CD4-positive, alpha-beta T cell treated with Interleukin-1 beta for 1 hour (primary cell): ENCODE measurements at places on chromosomes 11 and 22.

DNA sequence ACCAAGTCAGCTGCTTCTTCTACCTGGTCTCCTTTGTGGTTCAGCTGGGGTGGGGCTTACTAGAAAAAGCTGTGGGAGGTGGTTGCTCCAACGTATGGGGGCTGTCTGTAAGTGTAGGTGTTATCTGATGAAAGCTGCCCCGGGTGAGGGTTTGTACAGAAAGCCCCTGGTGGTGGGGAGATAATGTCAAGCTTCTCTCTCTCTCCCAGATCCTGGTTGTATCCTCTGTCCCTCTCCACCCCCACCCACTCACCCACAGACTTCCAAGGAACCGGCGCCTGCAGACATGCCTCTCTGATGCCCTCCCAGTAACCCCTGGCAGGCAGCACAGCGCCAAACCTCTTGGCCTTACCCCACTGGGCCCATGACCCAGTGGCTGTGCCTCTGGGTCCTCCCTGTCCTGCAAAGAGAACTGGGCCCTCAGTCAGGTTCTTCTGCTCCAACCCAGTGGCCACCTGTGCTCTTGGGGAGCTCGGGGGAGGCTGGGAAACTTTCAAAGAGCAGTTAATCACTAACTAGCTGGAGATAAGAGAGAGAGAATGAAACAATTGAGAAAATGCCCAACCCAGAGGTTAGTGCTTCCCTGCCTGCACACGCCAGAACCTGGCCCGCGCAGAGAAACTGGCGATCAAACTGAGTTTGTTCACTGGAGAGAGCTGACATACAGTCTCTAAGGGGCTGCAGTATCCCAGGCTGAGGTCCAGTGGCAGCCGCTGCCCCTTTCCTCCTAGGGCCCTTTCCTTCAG, 20.4 kb upstream of the EHF start:
- DNase-seq: no peak

DNA sequence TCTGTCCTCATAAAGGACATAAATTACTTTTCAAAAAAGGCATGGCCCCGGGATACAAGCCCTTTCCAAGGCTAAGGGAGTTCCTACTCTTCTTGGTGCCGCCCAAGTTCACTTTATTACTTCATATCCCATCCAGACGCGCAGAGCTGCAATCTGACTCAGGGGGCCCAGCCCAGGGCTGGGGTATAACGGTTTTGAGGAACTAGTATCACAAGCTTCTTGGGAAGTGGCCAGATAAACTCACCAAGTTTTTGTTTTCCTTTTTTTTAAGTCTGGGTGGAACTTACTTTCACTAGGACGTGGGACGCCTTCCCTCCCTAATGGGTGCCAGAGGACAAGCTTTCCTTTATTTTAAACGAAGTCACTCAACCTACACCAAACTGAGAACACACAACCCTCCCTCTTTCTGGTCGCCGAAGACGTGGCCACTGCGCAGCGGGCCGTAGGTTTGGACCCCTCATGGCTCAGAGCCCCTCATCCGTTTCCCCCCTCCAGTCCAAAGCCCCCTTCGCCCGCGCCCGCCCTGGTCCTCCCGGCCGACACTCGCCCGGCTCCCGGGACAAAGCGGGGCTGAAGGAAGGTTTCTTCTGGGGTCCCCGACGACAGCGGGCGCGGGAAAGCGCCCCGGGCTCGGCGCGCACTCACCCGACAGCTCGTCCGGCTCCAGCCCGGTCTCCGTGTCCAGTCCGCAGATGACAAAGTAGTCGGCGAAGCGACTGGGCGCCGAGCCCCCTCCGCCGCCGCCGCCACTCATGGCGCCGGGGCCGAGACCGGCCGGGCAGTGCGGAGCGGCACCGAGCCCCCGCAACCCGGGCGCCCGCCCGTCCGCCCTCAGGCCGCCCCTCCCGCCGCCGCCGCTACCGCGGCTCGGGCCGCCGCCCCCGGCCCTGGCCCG, 587 bp downstream of the DENND5A start:
- peak; percentile 78 for DNase-seq

GRCh38 chr22:36430863-36431262, 43.1 kb upstream of the MYH9 start:
- DNase-seq: no peak

DNA sequence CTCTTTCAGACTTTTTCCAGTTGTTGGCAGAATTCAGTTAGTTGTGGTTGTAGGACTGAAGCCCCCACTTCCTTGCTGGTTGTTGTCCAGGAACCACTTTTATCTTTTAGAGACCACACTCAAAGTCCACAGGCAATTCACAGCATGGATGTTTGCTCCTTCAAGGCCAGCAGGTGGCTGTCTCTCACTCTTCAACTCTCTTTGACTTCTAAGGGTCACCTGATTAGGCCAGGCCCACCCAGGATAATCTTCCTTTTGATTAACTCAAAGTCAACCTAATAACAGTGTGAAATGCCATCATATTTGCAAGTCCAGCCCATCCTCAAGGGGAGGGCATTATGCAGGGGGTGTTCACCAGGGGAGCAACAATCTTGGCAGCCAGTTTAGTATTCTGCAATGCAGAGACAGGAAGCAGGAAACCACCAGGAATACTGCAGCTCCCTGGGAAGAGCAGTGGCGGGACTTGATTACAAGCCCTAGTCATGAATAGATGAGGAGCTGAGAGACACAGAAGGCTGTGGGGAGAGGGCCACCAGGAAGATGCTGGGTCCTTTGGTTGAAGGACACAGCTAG, 52.4 kb downstream of the LRRC74B start:
- DNase-seq: no peak

GRCh38 chr22:27885977-27886842, 32.8 kb downstream of the PITPNB start:
- DNase-seq: peak; percentile 19

GRCh38 chr22:21920341-21921183, 32.1 kb downstream of the PPM1F start:
- no peak for DNase-seq

DNA sequence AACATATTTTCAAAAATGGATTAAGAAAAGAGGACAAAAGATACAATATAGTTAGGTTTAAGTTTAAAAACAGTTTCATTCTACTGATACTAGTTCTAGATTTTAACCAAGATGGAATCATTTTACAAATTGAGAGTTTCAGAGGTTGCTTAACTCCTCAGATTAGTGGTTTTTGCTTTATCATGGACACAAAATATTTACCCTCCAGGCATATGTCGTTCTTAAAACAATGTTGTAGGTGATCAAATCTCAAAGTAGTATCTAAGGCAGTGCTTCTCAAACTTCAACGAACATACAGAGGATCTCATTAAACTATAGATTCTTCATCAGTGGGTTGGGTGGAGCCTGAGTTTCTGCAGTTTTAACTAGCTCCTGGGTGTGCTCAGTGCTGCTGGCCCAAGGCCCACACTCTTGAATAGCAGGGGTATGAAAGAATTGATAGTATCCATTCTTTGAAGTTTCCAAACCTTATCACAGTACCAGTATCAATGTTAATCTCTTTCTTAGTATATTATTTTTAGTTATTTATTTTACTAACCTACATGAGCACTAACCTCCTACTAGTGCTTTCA, 48.0 kb downstream of the YAP1 start:
- no peak for DNase-seq

DNA sequence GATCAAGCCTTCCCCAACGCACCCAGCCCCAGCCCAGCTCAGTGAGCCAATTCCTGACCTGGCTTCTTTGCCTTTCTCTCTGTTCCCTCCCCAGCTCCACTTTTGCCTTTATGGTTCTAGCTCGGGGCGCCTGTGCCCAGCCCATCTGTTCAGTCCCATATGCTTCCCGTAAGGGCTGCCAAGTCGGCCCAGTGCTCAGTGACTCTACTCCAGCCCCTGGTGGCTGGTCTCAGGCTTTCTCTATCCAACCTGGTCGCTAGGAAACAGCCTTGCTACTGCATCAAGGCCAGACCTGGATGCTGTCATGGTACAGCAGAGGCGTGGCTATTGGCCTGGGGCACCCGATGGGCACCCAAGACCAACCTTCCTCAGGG, 178.0 kb downstream of the DSCAML1 start:
- DNase-seq: no peak

GRCh38 chr11:79182794-79183193, 258.0 kb downstream of the TENM4 start:
- no peak for DNase-seq

DNA sequence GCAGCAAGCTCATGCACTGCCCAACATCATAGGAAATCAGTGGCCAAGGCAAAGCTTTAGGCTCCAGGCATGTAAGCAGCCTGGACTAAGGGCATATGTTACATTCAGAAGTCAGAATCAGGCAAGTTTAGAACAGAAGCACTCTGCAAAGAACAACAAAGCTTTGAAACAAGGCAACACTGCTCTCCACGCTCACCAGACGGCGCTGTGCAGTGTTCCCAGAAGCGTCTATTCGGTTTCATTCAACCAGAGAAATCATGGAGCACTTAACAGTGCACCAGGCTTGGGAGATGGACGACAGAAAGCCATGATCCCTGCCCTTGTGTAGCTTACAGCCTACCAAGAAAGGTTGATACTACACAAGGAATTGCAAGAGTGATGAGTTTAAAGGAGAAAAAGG, 555.8 kb downstream of the BUD13 start:
- no peak for DNase-seq

DNA sequence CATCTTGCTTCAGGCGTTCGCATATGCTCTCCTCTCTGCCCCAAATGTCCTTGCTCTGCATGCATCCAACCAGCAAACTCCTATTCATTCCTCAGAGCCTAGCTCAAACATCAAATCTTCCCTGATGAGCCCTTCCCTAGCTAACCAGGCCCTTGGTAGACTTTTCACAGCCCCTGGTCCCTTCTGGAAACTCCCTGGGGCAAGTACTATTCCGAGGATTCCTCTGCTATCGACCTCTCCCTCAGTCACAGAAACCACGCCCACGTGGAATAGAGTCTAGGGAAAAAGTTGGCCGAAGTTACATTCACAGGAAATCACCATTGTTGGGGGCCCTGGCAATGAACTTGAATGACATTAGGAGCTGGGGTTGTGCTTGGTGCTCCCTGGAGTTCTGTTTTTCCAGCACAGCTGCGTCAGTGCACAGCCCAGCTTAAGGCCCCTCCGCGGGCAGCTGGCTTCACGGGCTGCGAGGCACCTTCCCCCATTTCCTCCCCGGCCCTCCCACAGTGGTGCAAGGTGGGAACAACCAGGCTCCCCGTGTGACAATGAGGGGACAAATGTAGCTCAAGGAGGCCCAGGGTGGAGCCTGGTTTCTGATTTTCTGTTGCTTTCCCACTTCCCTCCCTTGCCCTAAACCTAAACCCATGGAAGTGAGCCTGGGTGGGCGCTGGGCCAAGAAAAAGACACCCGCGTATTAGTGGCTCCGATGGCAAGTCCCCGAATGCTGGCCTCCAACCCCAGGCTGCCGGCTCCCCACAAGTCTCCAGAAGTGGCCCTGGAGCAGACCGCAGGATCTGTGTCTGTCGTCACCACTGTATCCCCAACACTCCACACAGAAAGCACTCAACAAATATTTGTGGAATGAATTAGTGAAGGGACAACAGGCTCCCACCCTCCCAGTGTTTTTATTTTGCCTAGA, 4.3 kb upstream of the ATP5MGL start:
- DNase-seq: no peak
